ENCODE measurements at places on chromosomes 1 and 21. TPM values are rescaled to one million over a fixed set of nuclear protein-coding genes. Genes with fewer than 3 reads are reported as not detected.

The HJV gene
- polyA plus RNA-seq = not detected

The DYNLT5 gene
- polyA plus RNA-seq = 0.12 TPM

The BCAN gene
- polyA plus RNA-seq = 0.07 TPM

The PRAMEF5 gene
- not detected for polyA plus RNA-seq

The TMPRSS15 gene
- polyA plus RNA-seq = not detected

The PRAMEF2 gene
- not detected for polyA plus RNA-seq

The CALML6 gene
- polyA plus RNA-seq = 0.52 TPM

The CNIH4 gene
- polyA plus RNA-seq = 29.7 TPM

The TNFRSF9 gene
- polyA plus RNA-seq = 0.43 TPM

The PLD5 gene
- polyA plus RNA-seq = not detected

The ALX3 gene
- polyA plus RNA-seq = not detected

The PTGER3 gene
- polyA plus RNA-seq = not detected

The OR10Z1 gene
- not detected for polyA plus RNA-seq

The HMGCS2 gene
- not detected for polyA plus RNA-seq

The MACO1 gene
- 6.8 TPM for polyA plus RNA-seq

The CACHD1 gene
- polyA plus RNA-seq = 2.5 TPM

The LPAR3 gene
- polyA plus RNA-seq = 0.07 TPM

The IGSF5 gene
- not detected for polyA plus RNA-seq

The TCHH gene
- not detected for polyA plus RNA-seq

The HYI gene
- 66.7 TPM for polyA plus RNA-seq

The ABCG1 gene
- polyA plus RNA-seq = 0.19 TPM

The SLAMF9 gene
- 0.27 TPM for polyA plus RNA-seq

The FCRLB gene
- polyA plus RNA-seq = 2.2 TPM

The CSF3R gene
- not detected for polyA plus RNA-seq

The TMEM125 gene
- polyA plus RNA-seq = 0.10 TPM

The PRRX1 gene
- polyA plus RNA-seq = 54.7 TPM

The NDUFS5 gene
- polyA plus RNA-seq = 934 TPM

The MX2 gene
- 0.53 TPM for polyA plus RNA-seq

The GRIK1 gene
- polyA plus RNA-seq = not detected

The DPT gene
- not detected for polyA plus RNA-seq
